ENCODE measurements at places on chromosomes 1 and 21.

GRCh38 chr21:41600116-41600515, 92.2 kb upstream of the TMPRSS2 start:
- DNase-seq = no peak

DNA sequence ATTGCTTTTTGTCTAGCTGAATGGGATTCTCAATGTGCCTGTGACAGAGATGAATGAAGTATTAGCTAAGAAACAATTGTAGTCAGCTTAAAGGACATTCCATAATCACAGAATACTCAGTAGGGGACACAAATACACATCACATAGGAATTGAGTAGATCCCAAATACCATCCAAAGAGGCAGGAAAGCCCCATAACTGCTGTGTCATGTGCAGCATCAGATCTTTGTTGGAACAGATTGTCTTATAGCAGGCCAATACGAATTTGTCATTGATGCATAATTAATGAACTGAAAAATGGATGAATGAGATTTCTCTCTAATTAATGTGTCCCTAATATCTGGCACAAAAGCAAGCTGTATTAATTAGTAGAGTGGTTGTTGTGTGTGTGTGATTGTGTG, 82.3 kb upstream of the S1PR1 start:
- no peak for DNase-seq

DNA sequence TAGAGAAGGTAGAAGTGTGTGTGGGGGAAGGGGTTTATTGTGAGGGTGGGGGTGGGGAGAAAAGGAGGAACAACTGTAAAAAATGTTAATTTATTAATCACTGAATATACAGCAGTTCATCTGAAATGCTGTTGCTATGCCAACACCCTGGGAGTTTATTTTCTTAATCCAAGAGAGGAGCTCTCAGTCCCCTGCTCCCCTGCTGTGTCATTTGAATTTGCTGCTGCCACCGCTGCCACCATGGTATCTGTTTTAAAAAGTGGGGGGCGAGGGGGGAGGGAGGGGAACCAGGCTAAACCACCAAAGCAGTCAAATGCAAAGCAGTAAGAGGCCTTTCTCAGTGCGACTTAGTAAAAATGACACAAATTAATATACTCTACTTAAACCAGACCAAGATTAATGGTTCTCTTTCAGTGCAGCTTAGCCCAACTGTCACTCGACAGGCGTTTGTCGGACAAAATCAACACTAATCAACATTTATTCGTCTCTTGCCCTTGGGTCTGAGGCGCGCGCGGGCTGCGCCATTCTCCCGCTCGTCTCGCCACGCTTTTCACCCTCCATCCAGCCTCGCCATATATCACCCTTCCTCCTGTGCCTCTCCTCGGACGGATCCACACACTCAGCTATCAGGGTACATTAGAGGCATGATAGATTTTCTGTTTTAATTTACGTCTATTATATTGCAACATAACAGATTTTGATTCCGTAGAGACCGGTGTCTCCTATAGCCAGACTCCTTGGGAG, 76.2 kb downstream of the PBX1 start:
- DNase-seq = no peak

GRCh38 chr1:170730438-170730837, 66.5 kb downstream of the PRRX1 start:
- DNase-seq = no peak

- no peak for DNase-seq
These were observed 73.8 kb upstream of the TMPRSS2 start for GRCh38 chr21:41581592-41582228.

All from activated T-cell treated with anti-CD3 and anti-CD28 coated beads, Interleukin-2, amount 50 U/mL, for 72 hours (primary cell).